Activated T-helper 2 cell treated with anti-CD3 and anti-CD28 coated beads, Interferon-gamma antibody, Interleukin-2, Interleukin-4, amounts not matched to agents 10 μg/mL and 5 μg/mL and 100 μg/mL, durations not matched to agents 14 hours and 24 hours and 36 hours (primary cell): ENCODE measurements at places on chromosomes 7 and 10.

- H3K27ac ChIP-seq: peak overlapping the region; percentile 99
- peak; percentile 77 for DNase-seq
- no peaks in the 10 kb centered on the region for H3K27me3 ChIP-seq
These were observed 61.6 kb downstream of the GRK5 start for GRCh38 chr10:119268871-119269506.

- H3K27ac ChIP-seq: no peak overlapping the region
- no peak overlapping the region for H3K4me3 ChIP-seq
- no peaks in the 10 kb centered on the region for H3K27me3 ChIP-seq
- H3K4me1 ChIP-seq: no peaks in the 10 kb centered on the region
- DNase-seq: no peak
These were observed 108.1 kb downstream of the BMPER start for GRCh38 chr7:34013421-34013820.

- no peak overlapping the region for H3K4me3 ChIP-seq
- no peaks in the 10 kb centered on the region for H3K27me3 ChIP-seq
These were observed 425.5 kb downstream of the CNTNAP2 start for GRCh38 chr7:146542101-146542500.

DNA sequence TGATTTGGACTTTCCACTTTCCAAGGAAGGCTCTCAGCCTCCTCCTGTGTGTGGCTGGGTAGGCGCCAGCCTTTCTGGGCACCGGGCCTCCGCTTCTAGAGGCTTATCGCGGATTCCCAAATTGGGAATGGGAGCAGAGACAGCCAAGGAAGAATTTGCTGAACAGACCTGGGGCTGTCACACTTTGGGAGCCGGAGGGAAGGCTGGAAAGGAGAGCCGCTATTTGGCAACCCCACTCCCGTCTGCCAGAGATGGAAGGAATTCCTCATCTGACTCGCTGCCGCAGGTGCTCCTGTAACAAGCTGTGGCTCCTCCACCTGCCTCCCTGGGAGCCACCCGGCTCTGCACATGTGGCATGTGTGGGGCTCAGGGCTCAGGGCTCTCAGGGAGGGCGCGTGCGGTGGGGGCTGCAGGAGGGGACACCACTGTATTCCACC lies 50.8 kb upstream of the ECHDC3 start:
- H3K4me3 ChIP-seq: no peak overlapping the region
- H3K4me1 ChIP-seq: no peaks in the 10 kb centered on the region
- DNase-seq: no peak
- H3K27ac ChIP-seq: no peak overlapping the region
- peaks cover 26% of the 10 kb centered on the region for H3K27me3 ChIP-seq
- H3K36me3 ChIP-seq: no peaks in the 10 kb centered on the region

- peak overlapping the region; percentile 97 for H3K27ac ChIP-seq
- H3K36me3 ChIP-seq: no peaks in the 10 kb centered on the region
- peaks cover 15% of the 10 kb centered on the region for H3K4me1 ChIP-seq
- peak overlapping the region; percentile 80 for H3K4me3 ChIP-seq
These were observed 112.5 kb upstream of the PRSS1 start for GRCh38 chr7:142636751-142637150.

DNA sequence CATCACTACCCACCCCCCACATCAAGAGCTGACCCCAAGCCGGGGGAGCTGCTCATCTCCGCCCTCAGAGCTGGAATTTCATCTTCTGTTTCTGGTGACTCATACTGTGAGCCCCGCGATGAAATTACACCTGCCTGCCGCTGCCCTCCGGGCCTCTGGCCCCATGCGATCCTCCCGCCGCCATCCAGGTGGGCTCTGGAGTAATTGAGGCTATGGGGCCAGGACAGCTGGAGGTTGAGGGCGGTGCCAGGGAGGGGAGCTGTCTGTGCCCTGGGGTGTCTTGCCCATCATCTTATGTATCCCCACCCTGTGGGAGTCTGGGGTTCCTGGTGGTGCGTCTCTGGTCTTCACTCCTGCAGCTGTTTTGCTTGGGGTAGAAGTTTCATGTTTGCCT lies 9.0 kb downstream of the GTF2IRD1 start:
- no peak for DNase-seq
- H3K4me3 ChIP-seq: no peak overlapping the region
- no peaks in the 10 kb centered on the region for H3K36me3 ChIP-seq
- H3K27ac ChIP-seq: no peak overlapping the region

GRCh38 chr10:94066411-94066810 lies 72.7 kb downstream of the PLCE1 start:
- H3K27me3 ChIP-seq: no peaks in the 10 kb centered on the region
- H3K27ac ChIP-seq: no peak overlapping the region
- H3K4me1 ChIP-seq: no peaks in the 10 kb centered on the region
- DNase-seq: no peak
- no peaks in the 10 kb centered on the region for H3K36me3 ChIP-seq
- no peak overlapping the region for H3K4me3 ChIP-seq

DNA sequence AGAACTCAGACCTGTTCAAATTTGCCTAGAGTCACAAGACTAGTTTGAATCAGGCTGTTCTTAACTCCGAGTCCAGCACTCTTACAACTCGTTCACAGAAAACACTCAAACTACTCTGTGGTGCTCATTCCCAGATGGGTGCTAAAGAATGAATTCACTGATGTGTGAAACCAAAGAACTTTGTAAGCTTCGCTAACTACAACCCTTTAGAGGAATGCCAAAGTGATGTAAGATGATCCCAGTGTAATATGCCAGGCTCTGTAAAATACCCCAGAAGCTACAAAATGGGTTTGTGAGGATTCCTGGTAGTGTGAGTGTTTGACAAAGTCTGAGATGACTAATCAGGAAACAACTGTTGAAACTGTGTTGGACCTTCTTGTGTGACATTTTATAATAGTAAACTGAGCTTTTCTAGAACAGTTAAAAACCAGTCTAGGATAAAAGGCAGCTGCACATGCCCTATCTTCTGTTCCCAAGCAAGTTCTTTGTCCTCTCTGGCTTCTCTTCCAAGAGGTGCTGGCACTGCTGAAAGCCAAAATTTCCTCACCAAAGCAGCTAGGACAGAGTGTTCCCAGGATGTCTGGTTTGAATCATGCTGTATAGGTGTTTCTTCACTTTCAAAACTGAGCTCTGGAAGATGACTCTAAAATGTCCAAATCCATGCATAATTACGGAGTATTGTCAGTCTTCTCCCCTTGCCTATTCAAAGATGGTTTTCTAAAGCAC lies 527.6 kb downstream of the SORCS1 start:
- H3K4me1 ChIP-seq: no peaks in the 10 kb centered on the region
- H3K36me3 ChIP-seq: no peaks in the 10 kb centered on the region
- DNase-seq: no peak
- no peaks in the 10 kb centered on the region for H3K27me3 ChIP-seq
- no peak overlapping the region for H3K4me3 ChIP-seq

DNA sequence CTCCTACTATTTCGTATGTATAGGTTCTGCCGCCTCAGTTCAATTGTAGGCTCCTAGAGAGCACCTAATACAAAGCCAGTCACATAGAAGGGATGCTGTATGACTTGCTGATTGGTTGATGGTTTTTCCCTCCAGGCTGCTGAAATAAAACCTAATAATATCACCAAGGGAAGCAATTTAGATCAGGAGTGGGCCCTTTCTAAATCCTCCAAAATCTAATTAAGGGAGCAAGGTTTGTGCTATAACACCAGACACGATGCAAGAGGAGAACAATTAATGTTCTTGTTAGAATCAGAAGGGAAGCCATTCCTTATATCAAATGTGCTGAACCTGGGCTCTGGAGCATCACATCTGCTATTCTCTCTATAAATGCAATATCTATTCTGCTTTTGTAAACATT lies 42.0 kb upstream of the SLC13A1 start:
- H3K27me3 ChIP-seq: no peaks in the 10 kb centered on the region
- DNase-seq: no peak
- H3K4me3 ChIP-seq: no peak overlapping the region

- H3K36me3 ChIP-seq: no peaks in the 10 kb centered on the region
- no peak for DNase-seq
- no peak overlapping the region for H3K27ac ChIP-seq
- H3K27me3 ChIP-seq: peaks cover 18% of the 10 kb centered on the region
- peaks cover 9% of the 10 kb centered on the region for H3K4me1 ChIP-seq
These were observed 79.3 kb upstream of the ACBD5 start for GRCh38 chr10:27319752-27320431.

DNA sequence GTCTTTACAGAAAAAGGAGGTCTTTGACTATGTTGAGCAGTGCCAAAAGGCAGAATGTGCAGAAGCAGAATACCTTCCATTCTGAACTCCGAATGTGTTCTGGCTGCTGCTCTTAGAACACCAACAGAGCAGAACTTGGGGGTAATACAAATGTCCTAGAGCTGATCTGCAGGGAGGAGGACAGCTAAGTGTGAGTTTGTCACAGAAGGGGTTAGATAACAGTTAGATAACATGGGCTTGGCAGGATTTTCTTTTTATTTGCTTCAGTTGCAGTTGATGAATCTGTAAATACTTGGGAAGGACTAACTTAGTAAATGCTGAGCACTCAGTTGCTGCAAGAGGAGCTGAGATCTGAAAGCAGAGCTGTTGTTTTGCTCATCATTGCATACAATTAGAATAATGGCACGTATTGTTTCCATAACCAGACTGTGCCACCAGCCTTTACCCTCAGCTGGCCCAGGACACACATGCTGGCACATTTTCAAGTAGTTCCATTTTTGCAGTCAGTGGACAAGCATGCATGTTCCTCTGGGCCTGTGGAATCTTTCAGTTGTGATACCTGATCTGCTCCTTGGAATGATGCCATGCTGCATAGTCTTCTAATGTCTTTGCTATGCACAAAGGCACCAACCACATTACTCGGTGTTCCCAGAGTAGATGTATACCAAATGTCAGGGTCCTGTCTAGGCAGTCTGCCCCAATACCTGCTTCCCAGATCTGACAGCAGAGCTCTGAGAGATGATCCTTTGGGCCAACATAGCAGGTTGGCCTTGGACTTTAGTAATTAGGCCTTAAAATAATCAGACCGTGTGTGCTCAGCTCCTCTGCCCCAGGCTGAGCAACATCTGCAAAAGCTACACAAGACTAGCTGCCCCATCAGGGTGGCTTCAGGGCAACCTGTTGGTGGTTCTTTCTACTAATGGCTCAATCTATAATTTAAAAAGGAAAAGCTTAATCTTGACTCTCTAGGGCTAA lies 55.7 kb downstream of the GSDME start:
- DNase-seq: no peak
- H3K27me3 ChIP-seq: no peaks in the 10 kb centered on the region
- no peak overlapping the region for H3K27ac ChIP-seq
- H3K4me1 ChIP-seq: peaks cover 1% of the 10 kb centered on the region
- no peak overlapping the region for H3K4me3 ChIP-seq
- H3K36me3 ChIP-seq: no peaks in the 10 kb centered on the region

DNA sequence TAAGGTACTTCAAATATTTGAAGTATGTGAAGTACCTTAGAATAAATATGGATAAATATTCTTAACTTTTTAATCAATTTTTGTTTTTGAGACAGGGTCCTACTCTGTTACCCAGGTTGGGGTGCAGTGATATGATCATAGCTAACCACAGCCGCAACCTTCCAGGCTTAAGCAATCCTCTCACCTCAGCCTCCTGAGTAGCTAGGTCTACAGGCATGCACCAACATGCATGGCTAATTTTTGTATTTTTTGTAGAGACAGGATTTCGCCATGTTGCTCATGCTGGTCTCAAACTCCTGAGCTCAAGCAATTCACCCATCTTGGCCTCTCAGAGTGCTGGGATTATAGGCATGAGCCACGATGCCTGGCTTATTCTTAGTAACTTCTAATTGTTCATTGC lies 119.4 kb upstream of the KAT6B start:
- no peak overlapping the region for H3K27ac ChIP-seq
- no peak overlapping the region for H3K4me3 ChIP-seq
- peaks cover 29% of the 10 kb centered on the region for H3K36me3 ChIP-seq
- no peaks in the 10 kb centered on the region for H3K27me3 ChIP-seq

DNA sequence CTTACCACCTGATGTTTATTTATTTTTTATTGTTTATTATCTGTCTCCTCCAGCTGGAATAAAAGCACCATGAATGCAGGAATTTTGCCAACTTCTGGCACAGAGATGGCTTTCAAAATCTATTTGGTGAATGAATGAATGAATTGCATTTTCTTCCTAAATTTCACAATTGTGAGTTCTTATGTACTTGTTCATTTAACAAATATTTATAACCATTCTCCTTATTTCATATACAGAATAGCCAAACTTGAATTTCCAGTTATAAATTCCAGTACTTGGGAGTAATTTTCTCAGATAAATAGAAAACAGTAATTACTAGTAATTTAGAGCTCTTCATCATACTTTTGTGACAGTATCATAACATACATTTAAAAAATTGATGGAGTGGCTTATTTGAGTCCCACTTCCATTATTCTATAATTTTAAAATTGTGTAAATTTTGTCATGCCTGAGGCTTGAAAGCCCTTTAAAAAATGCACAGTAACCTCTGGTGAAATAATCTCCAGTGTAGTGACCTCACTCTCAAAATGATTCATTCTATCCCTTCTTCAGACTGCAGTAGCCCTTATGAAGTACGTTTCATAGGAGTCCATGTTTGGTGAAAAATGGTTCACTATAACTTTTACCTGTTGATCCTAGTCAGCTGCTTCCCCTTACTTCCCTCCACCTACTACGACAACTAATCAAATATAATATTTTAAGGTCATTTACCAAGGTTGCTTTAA lies 40.0 kb upstream of the SRI start:
- H3K27ac ChIP-seq: no peak overlapping the region
- H3K4me3 ChIP-seq: no peak overlapping the region
- no peak for DNase-seq

- no peak for DNase-seq
- H3K4me1 ChIP-seq: no peaks in the 10 kb centered on the region
- no peak overlapping the region for H3K4me3 ChIP-seq
- H3K36me3 ChIP-seq: no peaks in the 10 kb centered on the region
- no peak overlapping the region for H3K27ac ChIP-seq
- peaks cover 2% of the 10 kb centered on the region for H3K27me3 ChIP-seq
These were observed 130.4 kb downstream of the NRP1 start for GRCh38 chr10:33204031-33204430.

- no peak for DNase-seq
- H3K27me3 ChIP-seq: no peaks in the 10 kb centered on the region
- H3K4me1 ChIP-seq: no peaks in the 10 kb centered on the region
- no peak overlapping the region for H3K4me3 ChIP-seq
- H3K27ac ChIP-seq: no peak overlapping the region
- no peaks in the 10 kb centered on the region for H3K36me3 ChIP-seq
These were observed 244.8 kb downstream of the ACTR3B start for GRCh38 chr7:153004341-153004740.

DNA sequence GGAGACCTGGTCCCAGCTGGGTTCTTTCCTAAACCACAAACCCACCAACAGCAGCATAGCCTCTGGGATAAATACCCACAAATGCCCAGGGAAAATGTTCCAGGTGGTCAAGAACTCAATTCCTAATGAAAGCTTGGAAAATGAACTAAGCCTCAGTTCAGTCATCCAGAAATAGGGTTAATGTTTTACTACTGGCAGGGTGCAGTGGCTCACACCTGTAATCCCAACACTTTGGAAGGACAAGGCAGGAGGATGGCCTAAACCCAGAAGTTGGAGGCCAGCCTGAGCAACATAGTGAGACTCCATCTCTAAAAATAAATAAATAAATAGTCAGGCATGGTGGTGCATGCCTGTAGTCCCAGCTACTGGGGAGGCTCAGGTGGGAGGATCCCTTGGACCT lies 82.2 kb downstream of the SVOPL start:
- H3K27ac ChIP-seq: no peak overlapping the region
- H3K27me3 ChIP-seq: peaks cover 11% of the 10 kb centered on the region
- no peak overlapping the region for H3K4me3 ChIP-seq
- peaks cover 2% of the 10 kb centered on the region for H3K4me1 ChIP-seq
- H3K36me3 ChIP-seq: no peaks in the 10 kb centered on the region
- DNase-seq: no peak

GRCh38 chr7:152489044-152489443 lies 53.2 kb upstream of the KMT2C start:
- DNase-seq: no peak
- H3K4me1 ChIP-seq: no peaks in the 10 kb centered on the region
- no peak overlapping the region for H3K4me3 ChIP-seq
- H3K27ac ChIP-seq: no peak overlapping the region
- peaks cover 4% of the 10 kb centered on the region for H3K27me3 ChIP-seq
